ENCODE measurements at places on chromosomes 2 and 18.

DNA sequence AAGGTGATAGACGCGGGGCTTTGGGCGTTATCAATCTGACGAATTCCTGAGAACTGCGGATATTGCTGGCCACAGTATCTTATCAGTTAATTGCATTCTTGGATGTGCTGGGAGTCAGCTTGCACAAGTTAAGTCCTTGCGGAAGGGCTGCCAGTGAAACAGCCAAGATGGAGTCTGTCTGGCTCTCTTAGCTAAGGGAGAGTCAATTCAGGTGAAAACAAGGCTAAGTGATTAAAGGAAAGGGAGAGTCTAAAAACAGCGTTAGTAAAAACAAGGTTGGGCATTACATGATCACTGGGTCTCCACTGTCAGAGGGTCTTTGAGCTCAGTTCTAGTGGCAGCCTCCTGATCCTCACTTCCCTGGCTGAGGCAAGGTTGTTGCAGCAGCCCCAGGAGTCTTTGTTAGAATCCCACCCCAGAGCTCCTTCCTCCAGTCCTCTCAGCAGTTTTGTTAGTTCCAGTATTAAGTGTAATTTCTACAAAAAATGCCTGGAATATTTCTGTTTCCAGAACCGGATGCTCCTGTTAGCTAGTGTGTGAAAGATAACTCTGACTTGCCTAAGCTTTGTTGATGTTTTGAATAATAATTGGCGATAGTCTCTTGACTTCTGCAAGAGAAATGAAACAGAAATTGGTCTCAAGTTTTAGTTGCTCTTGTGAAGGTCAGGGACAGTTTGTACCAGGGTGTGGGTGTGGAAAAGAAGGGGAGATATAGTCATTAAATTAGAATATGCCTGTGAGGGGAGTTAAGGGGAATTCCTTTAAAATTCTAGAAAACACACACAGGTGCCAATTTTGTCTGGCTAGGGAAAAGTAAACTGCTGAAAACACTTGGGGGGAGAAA lies 10.6 kb downstream of the CFLAR start:
- DNase-seq: peak; percentile 59

GRCh38 chr2:71466301-71467179 lies 13.2 kb downstream of the DYSF start:
- peak; percentile 25 for DNase-seq

DNA sequence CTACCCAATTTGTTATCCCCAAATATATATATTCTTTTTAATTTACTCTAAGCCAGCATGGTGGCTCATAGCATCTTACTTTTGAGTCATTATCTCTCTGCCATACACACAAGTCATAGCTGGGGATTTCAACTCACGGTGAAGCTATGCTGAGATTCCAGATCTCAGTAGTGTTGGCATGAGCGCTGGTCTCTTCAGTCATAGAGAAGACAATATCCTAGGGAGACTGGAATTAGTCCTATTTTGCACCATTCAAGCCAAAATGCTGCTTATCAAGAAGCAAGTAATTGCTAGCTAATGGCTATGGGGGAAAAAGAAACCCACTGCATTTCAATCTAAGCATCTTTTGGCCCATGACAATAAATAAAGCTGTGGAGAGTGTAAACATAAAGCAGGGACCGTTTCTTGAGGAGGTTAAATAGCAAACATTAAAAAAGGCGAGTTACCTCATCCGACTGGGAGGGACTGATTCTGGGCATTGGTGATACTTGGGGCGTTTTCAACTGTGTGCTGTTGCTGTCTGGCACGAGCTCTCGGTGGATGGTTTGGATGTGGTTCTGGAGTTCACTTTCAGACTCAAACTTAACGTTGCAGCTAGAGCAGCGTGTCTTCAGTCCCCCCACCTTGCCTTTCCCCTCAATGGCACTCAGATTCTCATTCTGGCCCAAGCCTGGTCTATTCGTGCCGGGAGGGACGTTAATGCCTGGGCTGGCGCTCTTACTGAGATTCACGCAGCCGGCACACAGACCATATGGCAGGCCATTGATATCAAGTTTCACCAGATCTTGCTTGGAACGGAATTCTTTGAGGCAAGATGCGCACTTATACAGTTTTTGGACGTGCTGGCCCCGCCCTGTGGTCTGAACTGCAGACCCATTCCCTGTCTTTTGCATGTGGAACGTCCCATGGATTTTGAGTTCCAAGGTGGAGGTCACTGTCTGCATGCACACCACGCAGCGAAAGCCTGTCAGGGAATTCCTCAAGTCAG lies 127.8 kb downstream of the ZNF521 start:
- no peak for DNase-seq

GRCh38 chr2:24739354-24740025 lies 53.7 kb downstream of the PTRHD1 start:
- DNase-seq: no peak

DNA sequence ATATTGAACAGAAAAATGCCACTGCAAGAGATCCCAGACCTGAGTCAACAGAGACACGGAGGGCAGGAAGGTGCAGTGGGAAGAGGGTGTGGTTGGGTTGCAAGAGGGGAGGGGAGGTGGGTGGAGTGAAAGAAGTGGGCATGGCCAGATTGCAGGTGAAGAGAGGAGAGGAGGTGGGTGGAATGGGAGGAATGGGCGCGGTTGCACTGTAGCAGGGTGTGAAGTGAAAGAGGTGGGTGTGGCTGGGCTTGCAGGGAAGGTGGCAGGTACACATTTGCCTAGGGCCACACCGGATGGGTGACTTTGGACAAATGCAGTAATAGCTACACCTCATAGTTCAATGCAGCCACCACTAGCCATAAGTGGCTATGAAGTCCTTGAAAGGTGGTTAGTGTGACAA lies 71.1 kb downstream of the DOCK10 start:
- DNase-seq: no peak

DNA sequence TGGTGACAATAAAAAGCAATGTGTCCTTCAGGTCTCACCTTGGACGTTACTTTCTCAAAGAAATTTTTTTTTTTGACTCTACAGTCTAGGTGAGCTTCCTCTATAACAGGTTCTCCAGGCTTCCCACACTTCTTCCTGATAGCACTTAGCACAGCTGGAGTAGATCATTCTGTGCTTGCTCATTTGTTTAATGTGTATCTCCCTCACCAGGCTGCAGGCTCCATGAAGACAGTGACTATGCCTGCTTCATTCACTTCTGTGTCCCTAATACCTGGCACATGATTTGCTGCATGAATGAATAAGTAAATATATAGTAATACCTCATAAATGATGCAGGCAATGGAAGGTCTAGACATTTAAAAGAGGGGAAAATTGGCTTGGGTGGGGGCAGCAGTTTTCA lies 109.9 kb upstream of the CD302 start:
- no peak for DNase-seq

GRCh38 chr2:38180754-38181153 lies 104.8 kb upstream of the CYP1B1 start:
- DNase-seq: no peak

DNA sequence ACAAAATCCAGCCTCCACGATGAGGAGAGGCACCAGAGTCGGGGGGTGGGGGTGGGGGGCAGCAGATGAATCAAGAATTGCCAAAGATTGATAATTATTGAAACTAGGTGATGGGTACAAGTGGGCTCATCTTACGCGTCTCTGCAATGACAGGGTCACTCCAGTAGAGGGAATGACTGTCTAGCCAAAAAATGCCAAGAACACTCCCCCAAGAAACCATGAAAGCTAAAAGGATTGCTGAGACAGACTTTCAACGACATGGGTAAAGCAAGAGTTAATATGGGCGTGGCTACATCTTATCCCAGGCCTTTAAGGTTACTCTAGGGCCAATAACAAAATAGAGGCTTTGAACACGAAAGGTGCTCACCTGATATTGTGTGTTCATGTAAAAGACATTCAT lies 86.5 kb downstream of the STK39 start:
- DNase-seq: no peak

DNA sequence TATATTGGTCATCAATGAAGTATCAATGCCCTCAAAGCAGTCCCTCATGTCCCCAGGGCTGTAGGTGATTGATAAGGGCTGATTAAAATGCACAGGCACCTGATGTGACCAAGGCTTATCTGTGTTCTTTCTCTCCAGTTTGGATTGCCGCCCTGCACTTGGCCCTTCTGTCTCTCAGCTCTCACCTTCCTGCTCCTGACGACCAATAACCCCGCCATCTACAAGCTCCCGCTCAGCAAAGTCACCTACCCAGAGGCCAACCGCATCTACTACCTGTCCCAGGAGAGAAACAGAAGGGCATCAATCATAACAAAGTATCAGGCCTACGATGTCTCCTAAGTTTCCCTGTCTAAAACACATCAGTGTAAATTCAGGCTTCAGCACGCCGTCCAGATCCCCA lies 41.8 kb upstream of the SLC14A1 start:
- DNase-seq: no peak

DNA sequence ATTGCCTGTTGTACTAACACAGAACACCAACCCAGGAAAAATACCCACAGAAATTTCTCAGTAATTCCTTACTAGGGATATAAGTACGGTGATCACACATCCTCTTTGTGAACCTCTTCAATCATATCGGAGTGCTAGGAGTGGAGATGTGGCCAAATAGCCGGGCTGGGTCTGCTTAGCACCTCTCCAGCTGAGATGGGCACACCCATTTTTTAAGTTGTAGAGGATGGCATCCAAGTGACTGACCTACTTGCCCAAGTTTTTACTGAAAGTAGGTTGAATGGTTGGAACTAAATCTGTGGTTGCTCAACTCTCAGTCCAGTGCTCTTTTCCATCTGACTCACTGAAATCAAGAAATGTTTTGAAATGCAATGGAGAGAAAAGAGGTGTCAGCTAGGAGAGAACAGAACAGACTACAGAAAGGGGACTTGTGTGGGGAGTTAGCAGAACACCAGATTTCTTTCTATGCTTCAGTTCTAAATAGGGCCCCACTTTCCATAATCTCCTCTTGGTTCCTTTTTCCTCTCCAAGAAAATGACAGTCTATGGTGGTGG lies 68.7 kb upstream of the FSHR start:
- no peak for DNase-seq

DNA sequence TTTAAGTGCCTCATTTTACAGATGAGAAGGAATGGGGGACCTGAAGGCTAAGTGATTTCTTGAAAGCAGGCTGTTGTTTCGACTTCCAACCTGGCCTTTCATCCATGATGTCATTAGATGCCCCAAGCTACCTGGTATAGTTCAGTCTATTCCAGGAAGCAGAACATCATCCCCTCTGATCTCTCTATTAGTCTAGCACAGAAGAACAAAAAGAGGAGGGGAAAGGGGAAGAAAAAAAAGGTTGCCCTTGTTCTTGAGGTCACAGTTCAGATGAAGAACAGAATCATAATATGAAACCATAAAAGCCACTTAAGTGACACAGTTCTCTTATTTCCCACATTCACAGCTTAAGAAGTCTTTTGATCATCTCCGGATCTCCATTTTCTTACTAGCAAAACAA lies 386.2 kb upstream of the HNRNPA3 start:
- no peak for DNase-seq

DNA sequence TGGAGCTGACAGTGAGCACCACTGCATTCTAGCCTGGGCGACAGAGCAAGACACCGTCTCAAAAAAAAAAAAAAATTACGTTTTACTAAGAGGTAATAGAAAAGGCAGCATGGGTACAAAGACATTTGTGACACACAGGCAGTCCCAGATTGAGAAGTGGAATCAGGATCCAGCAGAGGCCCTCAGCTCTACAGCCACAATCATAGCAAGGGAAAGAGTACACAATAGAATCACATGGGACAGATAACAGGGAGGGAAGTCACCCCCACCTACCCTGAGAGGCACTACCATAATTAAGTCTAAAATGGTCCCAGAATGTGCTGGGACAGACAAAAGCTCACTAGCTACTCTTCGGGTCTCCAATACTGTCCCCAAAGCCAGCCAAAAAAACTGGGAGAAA lies 12.5 kb downstream of the SRBD1 start:
- no peak for DNase-seq

DNA sequence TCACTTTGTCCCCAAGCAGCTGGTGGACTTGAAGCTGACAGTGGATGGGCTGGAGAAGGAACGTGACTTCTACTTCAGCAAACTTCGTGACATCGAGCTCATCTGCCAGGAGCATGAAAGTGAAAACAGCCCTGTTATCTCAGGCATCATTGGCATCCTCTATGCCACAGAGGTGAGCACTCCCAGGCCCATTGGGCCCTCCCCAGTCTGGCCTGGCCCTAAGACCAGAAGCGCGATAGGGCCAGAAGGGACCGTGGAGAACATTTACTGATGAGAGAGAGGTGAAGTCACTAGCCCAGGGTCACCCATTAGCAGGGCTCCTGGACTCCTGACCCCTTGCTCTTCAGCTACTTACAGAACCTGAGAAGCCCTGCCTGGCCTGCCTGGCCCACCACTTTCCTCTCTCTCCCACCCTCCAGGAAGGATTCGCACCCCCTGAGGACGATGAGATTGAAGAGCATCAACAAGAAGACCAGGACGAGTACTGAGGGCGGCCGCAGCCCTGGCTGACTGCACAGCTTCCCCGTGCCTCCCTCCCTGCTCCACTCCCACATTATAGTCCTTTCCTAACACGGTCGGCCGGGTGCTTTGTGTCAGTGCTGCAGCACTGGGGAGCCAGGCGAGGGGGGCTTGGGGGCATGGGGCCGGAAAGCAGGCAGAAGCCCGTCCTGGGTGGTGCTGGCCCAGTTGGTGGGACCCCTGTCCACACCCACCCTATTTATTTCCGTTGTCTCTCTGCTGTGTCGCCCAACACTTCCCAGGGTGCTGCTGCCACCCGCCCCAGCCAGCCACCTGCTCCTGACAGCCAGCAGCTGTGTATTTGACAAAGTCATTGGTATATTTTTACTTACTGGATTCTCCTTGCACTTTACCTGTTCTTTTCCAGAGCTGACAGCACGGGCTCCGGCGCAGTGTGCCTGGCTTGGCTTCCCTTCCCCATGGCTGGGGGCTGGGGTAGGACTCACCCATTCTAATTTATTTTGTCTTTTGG lies 6.6 kb upstream of the TMEM214 start:
- DNase-seq: no peak

GRCh38 chr18:22558945-22559385 lies 141.2 kb upstream of the CTAGE1 start:
- peak; percentile 77 for DNase-seq

DNA sequence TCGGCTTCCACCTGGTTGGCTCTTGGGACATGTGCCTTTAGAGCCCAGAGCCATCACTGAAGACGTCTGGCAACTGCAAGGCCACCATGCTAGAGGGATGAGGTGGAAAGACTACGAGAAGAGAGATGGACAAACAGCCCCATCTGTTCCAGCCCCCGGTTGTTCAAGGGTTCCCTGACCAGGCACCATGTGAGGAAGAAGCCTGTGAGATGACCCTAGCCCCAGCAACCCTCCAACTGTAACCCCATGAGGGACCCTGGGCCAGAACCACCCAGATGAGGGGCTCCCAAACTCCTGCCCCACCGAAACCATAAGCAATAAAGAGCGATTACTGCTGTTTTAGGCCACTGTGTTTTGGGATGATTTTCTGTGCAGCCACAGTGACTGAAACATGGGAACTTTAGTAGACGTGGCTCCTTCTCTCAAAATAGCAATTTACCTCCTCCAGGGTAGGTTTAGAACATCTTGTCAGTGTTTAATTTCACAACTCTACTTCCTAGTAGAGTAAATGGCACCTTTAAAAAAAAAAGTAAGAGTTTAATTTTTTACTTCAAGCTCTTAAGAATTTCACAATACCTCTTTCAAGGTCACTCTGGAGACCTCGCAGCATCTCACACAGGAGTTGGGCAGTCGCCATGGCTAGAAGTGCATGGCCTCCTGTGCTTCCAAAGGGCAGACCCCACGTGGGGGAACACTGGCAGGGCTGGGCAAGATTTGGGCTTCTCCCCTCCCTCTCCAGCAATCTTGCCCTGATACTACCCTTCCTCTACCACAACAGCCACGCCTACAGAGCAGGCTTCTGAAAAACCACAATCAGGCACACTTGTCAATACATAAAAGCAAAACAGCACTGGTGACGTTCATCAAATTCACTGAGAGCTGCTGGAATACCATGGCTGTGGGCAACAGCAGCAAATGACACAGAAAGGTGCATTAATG lies 48.8 kb downstream of the TMEM163 start:
- DNase-seq: no peak
